ENCODE measurements at places on chromosomes 3 and 15.

GRCh38 chr15:75694241-75695182 is 18.1 kb downstream of the CSPG4 start:
- DNase-seq, result no peak

- DNase-seq, result no peak
These were observed 16.0 kb downstream of the NKIRAS1 start for GRCh38 chr3:23900744-23901143.

DNA sequence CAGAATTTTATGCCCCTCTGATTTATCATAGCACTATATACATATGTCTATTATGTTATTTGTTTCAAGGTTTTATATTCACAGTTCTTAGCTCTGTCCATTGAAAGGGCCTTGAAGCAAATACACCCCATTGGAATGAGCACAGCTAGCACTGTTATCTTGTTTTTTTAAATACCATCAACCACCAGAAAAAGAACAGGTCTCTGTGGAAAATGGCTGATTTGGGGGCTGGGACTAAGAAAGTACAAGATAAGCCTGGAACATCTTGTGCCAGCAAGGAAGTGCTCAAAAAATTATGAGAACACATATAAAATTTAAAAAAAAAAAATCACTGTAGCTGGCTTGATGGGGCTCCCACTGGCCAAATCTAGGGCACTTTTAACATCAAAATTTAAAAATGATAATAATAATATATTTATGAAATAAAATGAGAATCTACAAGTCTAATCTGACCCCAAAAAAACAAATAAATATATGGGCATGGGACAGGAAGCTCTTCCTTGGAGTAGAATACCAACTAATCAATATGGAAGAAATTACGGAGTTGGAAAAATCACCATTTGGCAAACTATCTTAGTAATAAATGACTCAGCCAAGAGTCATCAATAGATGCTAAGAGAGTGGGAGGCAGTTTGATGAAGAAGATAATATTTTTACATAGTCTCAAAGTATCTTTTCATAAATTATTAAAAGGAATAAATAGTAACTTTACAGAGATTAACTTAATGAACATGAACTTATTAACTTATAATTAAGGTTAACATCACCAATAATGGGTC is 20.5 kb downstream of the IFT80 start:
- no peak for DNase-seq

GRCh38 chr3:104316118-104316517 is 1050.6 kb upstream of the ALCAM start:
- no peak for DNase-seq

- DNase-seq, result no peak
These were observed 32.2 kb downstream of the GPD1L start for GRCh38 chr3:32138545-32139104.

- DNase-seq, result no peak
These were observed 6.0 kb downstream of the MAPKBP1 start for GRCh38 chr15:41780266-41780665.

- no peak for DNase-seq
These were observed 33.7 kb downstream of the CRTC3 start for GRCh38 chr15:90563463-90563862.

DNA sequence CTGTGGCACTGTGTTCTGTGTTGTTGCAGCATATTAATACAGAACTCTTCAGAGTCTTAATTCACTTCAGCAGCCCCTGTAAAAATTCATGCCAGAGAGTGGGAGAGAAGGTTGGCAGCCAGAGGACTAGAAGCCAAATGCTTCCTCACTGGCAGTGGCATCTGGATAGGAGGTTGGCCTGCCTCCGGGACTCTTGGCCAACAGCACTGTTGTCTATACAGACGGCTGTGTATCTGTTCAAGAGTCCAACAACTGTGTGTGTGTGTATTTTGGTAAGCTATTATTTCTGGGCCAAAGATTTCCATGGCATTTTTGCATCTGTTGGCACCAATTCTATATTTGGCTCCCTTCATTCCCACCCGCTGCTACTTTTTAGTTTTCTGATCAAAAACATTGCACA is 156.0 kb upstream of the SOX2 start:
- DNase-seq, result no peak
